ENCODE measurements at places on chromosomes 12 and 14.
A peak's percentile ranks its signal among the peaks of the same experiment; 100 is the strongest.

GRCh38 chr12:74193191-74193590, 344.4 kb upstream of the ATXN7L3B start:
- DNase-seq: no peak

- no peak for DNase-seq
Observed at GRCh38 chr12:121986489-121987245, 35.0 kb upstream of the BCL7A start.

DNA sequence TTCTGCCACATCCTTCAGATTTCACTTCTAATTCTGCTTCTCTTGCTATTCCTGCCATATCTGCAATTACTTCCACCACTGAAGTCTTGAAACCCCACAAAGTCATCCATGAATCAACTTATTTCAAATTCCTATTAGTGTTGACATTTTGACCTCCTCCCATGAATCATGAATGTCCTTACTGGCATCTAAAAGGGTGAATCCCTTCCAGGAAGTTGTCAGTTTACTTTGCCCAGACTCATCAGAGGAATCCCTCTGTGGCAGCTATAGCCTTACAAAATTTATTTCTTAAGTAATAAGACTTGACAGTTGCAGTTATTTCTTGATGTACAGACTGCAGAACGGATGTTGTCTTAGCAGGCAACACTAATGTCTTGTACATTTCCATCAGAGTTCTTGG, 162.9 kb downstream of the PCNX1 start:
- no peak for DNase-seq

GRCh38 chr12:15428632-15429031, 106.3 kb downstream of the PTPRO start:
- DNase-seq: no peak

DNA sequence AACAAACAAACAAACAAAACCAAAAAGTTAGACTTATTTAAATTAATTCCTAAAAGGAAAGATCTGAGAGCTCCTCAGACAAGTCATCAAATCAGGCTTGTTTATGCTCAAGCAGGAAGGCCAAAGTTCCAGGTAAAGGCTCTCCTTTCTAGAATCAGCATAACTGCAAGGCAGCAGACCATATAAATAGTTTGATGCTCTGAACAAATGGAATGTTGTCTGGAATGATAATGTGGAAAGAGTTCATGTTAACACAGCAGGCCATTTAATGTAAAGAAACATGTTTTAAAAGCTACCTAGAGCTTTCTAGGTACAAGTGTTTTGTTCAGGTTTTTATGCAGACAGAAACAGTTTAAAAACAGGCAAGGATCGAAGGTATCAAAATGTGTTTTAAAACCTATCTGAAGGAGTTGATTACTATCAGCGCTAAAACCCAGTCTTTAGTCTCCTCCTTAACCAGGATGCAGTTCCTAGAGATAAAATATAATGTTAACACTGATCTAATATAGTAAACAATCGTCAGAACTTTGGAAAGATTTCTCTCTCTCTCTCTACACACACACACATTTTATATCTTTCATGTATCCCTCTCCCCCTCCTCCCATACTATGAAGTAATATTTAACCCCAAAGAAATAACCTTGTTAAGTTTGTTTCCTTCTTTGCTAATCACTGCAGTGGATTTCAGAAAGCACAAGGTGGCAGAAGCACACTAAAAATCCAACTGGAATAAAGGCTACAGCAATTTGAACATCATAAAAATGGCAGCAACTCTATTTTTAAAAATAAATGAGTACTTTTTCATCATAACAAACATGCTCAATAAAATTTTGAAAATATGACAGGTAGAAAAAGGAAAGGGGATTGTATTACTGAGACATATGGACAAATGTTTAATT, 135.5 kb downstream of the PAWR start:
- DNase-seq: no peak

- no peak for DNase-seq
Observed at GRCh38 chr12:106914796-106915634, 40.7 kb upstream of the TMEM263 start.

GRCh38 chr14:101207897-101208296, 304.4 kb upstream of the RTL1 start:
- DNase-seq: no peak

GRCh38 chr12:78483767-78484315, 380.7 kb upstream of the SYT1 start:
- no peak for DNase-seq

DNA sequence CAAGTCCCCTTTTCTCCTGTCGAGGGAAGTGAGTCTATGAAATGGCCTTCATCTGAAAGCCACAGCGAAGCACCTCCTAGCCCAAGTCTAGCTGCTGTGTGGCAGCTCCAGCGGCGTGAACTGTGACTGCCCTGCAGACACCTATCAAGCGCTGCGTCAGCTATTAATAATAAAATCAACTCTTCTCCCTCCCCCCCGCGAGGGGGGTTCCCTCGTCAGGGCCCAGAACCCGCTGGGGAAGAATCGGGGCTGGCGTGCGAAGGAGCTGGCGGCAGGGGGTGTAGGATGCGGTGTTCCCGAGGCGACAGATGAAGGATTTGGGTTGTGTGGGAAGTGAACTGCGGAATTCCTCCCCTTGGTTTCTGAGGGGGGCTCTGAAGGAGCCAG, 662 bp upstream of the ATP2A2 start:
- no peak for DNase-seq

DNA sequence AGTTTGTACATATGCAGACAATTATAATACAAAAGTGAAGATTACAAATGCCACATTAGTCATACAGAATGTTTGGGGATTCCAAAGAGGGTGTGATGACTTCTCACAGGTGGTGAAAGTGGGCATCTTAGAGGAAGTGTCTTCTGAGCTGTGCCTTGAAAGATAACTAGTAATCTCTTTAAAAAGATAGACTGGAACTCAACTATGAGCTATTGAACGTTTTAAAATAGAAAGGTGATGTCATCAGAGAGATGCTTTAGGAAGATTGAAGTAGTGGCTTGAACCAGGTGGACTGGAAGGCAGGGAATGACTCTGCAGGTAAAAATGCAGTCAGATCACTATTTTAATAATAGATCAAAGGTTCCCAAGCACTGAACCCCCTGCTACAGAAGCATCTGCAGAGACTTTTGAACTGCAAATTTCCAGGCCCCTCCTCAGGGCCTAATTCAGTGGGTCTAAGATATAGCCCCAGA, 50.3 kb downstream of the SYT1 start:
- DNase-seq: no peak

DNA sequence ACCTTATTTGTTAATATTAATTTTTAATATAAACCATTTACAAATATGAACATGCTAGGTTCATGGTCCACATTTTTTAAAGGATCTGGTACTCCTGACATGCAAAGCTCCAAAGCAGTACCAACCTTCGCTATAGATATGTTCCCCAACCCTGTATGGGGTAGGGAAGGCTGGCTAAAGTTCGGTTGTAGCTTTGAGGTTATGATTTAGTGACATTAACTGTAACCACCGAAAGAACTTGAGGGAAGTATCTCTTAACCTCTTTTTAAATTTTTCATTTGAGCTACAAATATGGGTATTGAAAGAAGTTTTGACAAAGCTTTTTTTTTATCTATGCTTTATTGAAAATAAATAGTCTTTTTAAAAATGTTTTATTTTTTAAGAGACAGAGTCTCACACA, 115.5 kb downstream of the DYRK2 start:
- no peak for DNase-seq

- peak; percentile 75 for DNase-seq
Observed at GRCh38 chr12:119938049-119938667, 50.9 kb upstream of the BICDL1 start.

- no peak for DNase-seq
Observed at GRCh38 chr14:35991356-35991755, 165.2 kb downstream of the BRMS1L start.

GRCh38 chr14:49240383-49240782, 345.8 kb downstream of the RPS29 start:
- no peak for DNase-seq

DNA sequence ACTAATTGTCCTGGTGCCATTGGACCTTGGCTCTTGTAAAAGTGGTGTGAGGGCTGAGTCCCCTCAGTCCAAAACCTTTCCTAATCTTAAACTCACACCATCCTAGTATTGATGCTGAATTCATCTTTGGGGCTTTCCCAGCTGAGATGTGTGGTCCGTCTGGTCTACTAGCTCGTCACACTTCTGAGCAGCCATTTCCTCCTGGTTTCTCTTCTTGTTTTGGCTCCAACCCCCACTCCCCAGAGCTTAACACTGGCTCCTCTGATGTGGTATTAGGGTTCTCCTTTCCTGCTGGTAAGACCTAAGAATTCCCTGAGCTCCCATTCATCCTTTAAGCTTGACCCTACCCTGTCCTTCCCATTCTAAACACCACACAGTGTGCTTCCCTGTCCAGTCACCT, 900.6 kb downstream of the VRK1 start:
- no peak for DNase-seq

DNA sequence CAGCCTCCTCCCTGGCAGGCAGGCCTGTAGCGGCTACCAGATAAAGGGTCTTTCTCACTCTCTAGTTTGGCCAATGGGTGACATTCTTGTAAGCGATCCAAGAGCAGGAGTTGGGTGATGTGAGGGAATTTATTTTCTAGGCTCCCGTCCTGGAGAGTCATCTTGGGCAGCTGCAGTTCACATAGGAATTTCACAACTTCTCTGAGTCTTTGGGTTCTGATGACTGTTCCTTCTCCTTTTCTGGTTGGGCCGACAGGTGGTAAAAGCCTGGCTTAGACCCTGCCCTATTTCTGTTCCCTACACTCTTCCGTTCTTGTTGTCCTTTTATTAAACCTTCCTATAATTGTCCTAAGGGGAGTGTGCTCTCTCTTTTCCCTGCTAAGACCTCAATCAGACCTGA, 42.6 kb upstream of the POC1B start:
- DNase-seq: no peak

DNA sequence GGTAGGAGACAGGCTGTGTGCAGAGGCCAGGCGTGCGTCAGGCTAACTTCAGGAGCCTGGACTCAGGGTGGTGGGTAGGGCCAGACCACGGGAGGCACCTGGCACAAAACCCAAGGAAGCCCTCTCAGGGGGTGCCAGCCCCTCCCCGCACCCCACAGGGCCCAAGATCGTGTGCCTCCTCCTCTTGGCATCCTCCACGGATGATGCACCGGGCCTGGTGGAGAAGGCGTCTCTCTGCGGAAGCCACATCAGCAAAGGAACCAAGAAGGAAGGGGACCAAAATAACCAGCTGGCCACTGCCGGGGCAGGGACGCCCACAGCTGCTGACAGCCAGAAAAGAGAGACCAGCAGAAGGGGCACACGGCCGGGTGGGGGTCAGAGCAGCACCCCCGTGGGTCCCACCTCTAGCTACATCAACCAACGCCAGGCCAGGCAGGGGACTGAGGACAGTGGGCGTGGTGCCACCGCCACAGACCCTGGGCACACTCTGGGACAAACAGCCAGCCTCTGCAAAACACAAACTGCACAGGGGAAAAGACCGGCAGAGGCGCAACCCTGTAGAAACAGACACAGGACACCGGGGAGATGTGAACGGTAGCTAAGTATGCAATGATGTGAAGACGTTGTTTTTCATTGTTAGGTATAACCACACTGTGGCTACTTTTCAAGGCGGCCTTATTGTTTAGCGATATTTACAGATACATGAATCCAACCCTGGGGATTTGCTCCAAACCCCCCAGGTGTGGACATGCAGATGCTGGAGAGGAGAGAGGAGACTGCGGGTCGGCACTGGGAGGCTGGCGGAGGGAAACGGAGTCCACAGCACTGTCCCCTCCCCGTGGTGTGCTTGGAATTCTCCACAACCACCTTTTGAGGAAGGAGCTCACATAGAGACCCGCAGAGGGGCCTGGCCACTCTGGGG, 26.1 kb upstream of the C14orf180 start:
- no peak for DNase-seq

- DNase-seq: no peak
Observed at GRCh38 chr14:56145965-56146364, 27.8 kb downstream of the PELI2 start.

DNA sequence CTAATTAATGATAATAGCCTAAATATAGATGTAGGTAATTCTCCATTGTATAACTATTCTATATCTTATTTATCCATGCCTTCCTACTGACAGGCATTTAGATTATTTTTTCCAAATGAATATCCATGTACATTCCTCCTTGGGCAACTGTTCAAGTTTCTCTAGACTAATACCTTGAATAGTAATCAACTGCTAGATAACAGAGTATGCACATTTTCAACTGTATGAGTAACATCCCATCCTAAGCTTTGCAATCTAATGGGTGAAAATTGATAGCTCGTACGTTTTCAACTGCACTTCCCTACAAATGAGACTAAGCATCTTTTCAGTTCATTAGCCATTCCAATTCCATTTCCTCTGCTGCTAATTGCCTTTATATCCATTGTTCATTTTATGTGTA, 37.0 kb downstream of the YAF2 start:
- no peak for DNase-seq

DNA sequence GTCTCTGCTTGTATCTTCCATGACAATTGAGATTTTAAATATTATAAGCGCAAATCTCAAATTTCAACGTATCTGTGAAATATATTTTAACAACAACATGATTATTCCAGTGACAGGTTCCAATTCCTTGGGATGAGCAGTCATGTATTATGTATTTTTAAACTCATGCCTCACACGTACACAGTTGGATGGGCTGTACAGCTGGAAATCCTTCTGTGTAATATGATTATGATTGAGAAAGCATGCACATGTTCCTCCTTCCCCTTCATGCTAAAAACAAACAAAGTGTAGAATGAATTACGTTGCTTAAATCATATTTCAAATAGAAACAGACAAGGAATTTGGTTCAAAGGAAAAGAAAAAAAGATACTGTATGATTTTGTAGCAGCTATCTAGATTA, 428.3 kb downstream of the TMTC2 start:
- DNase-seq: no peak

GRCh38 chr12:102484428-102484958, 4.1 kb upstream of the IGF1 start:
- peak; percentile 57 for DNase-seq

- no peak for DNase-seq
Observed at GRCh38 chr14:53495846-53496343, 342.8 kb upstream of the DDHD1 start.

- DNase-seq: no peak
Observed at GRCh38 chr14:106489112-106489881, 962.9 kb downstream of the TMEM121 start.

All from HEK293T (cell line).